ENCODE measurements at places on chromosomes 12 and 14.

GRCh38 chr12:106063826-106064720 is 74.7 kb downstream of the NUAK1 start:
- no peak for DNase-seq

DNA sequence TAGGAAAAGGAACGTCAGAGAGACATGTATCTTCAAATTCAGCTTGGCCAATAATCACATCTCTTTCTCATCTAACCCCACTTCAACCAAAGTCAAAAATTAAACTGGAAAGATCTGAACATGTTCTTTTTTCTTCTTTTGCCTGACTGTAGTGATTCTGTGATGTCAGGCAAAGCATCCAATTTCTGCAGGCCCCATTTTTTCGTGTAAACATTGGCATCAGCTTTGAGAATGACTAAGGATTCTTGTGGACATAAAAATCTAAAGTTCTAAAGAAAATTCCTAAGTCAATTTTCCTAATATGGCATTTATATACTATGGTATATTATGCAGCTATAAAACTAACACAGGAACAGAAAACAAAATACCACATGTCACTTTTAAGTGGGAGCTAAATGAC is 89.1 kb downstream of the STXBP6 start:
- peak; percentile 55 for DNase-seq

- DNase-seq, result no peak
Observed at GRCh38 chr14:81434230-81434629, 34.1 kb upstream of the STON2 start.

DNA sequence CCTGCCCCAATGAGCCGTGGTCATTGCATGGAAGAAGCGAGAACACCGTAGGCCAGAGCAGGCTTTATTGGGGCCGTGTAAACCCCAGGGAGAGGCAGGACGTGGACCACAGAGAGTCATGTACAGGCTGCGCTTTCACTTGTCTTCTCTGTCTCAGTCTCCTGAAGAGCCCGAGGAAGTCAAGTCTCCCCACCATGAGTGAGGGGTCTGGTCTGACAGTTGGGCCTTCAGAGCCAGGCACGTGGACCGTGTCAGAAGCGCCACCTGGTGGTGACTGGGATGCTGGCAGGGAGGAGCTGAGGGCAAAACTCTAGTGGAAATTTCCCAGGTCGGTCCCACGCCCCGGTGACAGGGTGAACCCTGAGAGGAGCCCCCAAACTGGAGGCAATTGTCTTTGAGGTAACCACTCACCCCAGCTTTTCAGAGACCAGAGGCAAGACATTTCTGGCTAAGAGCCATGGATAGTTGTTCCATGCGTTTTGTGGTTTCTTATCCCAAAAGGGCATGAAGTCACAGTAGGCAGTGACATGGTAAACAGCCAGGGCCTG is 17.4 kb downstream of the RPS6KL1 start:
- DNase-seq, result peak; percentile 53

DNA sequence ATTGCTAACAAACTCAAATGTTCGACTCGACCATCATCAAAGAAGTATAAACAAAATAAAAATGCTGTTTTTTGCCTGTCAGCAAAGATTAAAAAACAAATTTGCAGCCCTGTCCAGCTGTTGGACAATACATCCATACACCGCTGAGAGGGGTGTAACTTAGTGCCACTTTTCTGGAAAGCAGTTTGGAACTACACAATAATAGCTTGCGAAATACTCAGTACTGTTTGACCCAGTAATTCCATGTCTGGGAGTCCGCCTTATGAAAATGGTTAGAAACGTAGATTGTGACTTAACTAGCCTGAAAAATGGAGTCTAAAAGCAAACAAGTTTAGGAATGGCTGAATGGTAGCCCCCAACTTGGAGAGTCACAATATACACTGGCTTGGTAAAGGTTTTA is 6.4 kb downstream of the USP30 start:
- no peak for DNase-seq

DNA sequence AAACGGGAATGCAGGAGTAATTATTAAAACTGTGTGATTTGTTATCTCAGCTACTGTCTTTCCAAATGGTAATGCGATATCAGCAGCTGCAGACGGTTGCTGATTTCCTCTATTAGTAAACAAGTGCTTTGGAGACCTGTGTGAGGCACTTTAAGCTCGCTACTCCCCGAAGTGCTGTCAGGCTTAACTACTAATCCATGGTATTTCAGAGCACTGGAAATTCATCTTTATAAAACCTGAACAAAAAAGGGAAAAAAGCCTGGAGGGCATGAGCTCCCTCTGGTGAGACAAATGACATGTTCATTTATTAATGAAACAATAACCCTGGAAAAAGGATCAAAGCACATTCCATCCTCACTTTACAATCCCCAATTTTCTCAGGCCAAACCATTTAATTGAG is 143.6 kb upstream of the OTX2 start:
- no peak for DNase-seq

DNA sequence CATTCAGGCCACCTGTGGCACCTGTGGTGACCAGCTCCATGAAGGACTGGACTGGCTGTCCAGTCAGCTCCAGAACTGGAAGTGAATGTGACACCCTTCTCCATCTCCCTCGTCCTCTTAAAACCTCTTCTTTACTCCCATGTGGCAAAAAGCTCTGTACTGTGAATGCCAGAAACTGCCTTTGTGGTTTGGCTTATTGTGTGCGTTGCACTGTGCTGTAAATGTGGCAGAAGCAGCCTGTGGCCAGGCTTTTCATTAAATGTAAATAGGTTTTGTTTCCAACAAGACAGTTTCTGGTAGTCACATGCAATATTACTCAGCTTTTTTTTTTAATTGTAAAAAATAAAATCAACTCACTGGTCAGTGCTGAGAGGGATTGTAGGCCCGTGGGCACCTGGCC is 453.7 kb downstream of the ATP23 start:
- DNase-seq, result no peak

- DNase-seq, result no peak
Observed at GRCh38 chr14:104595116-104595675, 9.4 kb downstream of the TMEM179 start.

DNA sequence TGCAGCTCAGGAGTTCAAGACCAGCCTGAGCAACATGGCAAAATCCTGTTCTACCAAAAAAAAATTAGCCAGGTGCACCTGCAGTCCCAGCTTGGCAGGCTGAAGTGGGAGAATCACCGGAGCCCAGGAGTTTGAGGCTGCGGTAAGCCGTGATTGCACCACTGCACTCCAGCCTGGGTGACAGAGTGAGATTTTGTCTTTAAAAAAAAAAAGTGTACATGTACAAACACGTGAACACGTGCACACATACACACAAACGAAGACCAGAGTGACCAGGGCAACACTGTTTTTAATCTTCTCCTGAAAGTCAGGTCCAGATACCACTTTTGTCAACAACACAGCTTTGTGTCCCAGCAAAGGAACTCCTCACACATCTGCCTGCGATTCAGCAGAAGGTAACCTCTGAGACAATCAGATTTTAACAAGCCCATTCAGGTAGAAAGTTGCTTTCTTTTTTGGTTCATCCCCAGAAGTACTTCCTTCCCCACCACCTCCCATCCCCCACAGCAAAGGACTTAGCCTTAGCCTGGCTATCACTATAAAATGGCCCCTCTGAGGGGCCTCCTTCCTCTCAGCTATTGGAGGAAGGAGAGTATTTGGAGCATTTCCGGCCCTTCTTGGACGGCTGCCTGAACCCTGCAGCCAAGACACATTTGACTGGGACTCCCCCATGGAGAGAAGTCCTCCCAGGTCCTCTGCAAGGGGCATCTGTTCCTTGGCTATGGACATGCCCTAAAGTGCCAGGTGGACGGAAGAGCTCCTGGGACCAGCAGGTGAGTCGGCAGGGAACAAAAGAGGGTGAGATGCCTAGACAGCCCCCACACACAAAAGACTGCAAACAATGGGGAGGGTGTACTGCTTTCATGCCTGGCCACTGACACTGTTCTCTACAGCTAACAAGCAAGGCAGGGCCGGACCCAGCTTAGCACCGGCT is 9.8 kb downstream of the CTDSP2 start:
- peak; percentile 83 for DNase-seq

GRCh38 chr14:73476451-73476931 is 14.2 kb upstream of the RIOX1 start:
- DNase-seq, result no peak

- DNase-seq, result no peak
Observed at GRCh38 chr12:94372461-94372860, 87.2 kb downstream of the CEP83 start.

GRCh38 chr12:4909734-4910501 is at the start of gene KCNA1:
KCNA1 (plus strand) TSS chr12:4909905; CDS start chr12:4911379, 1,474 bp downstream.
- DNase-seq, result peak; percentile 38

GRCh38 chr12:94100211-94100627 is 48.2 kb upstream of the PLXNC1 start:
- peak; percentile 92 for DNase-seq
